ENCODE measurements at places on chromosomes 4 and X. TPM values are rescaled to one million over a fixed set of nuclear protein-coding genes. Genes with fewer than 3 reads are reported as not detected.

DNA sequence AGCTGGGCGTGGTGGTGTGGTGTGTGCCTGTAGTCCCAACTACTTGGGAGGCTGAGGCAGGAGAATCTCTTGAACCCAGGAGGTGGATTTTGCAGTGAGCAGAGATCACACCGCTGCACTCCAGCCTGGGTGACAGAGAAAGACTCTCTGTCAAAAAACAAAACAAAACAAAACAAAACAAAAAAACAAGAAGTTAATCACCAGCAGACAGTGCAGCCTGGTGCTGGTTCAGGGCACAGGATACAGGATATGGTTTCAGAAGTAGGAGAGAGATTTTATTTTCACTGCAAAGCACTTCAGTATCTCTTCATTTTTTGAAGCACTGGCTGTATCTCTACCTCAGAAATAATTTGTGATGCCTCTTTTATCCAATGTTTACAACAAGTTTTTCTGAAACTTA is 1222.9 kb upstream of the PRKX start:
- DNase-seq = no peak

GRCh38 chr4:20901851-20902250 is 201.6 kb downstream of the PACRGL start:
- no peak for DNase-seq

The KLF3 gene
- total RNA-seq = 20.6 TPM

GRCh38 chr4:163215896-163216295 is 49.2 kb upstream of the NAF1 start:
- no peak for DNase-seq

DNA sequence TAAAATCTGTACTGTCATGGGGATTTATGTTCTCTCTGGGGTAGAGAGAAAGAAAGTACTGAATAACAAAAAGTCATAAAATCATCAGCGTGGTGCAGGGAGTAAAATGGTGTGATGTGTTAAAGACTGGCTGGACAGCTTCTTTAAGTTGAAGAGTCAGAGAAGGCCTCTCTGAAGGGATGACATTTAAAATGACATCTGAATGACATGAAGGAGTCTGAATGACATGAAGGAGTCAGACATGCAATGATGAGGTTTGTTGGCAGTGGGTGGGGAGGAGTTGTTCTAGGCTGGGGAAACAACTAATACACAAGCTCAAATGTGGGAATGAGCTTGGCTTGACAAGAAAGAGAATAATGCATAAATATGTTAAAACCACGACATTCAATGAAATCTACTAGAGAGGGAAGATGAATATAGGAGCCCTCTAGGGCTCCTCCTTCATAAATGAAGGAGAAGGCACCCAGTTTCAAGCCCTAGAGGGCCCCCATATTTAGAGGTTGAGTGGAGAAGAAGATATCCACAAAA is 63.9 kb upstream of the KIT start:
- no peak for DNase-seq

GRCh38 chrX:37921758-37922157 is 74.4 kb upstream of the DYNLT3 start:
- no peak for DNase-seq

The HERC5 gene
- total RNA-seq = 3.7 TPM

The PNCK gene
- 14.6 TPM for total RNA-seq

GRCh38 chr4:174047363-174047762 is 236.1 kb downstream of the FBXO8 start:
- DNase-seq = no peak

DNA sequence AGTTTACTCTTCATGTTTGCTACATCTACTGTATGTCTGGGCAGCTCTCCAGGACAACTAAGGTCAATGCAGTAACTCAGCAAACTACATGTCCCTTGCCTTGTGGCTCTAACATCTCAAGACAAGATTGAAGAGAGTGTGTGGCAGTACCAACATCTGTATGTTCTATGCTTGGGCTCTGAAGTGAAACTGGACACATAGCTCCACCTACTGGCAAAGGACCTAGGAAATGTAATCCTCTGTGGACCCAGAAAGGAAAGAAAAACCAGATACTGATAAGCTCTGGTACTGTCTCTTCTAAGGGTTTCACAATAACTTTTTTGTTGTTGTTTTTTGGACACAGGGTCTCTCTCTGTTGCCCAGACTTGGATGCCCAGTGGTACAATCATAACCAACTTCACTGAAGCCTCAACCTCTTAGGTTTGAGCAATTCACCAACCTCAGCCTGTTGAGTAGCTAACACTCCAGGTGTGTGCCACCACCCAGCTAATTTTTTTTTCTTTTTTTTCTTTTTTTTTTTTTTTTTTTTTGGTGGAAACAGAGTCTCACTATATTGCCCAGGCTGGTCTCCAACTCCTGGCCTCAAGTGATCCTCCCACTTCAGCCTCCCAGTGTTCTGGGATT is 64.1 kb downstream of the QDPR start:
- no peak for DNase-seq

The NELFA gene
- 12.4 TPM for total RNA-seq

GRCh38 chrX:118346258-118347094 is 570 bp downstream of the WDR44 start:
- DNase-seq = peak; percentile 55

The GAGE12F gene
- not detected for total RNA-seq

DNA sequence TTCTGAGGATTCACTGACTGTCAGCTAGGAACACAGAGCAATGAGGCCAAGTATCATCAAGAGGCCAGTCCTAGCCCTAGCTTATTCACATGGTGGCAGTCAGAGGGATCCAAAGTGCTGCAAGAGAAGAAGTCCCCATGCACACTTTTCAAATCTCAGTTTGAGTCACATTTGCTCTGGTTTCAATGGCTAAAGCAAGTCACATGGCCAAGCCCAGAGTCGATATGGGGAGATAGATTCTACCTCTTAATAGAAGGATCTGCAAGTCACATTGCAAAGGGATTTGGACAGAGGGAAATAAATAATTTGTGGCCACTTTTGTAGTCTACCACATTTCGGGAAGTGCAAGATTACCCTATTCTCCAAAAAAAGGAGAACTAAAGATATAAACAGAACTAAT is 3.7 kb upstream of the LCORL start:
- no peak for DNase-seq

DNA sequence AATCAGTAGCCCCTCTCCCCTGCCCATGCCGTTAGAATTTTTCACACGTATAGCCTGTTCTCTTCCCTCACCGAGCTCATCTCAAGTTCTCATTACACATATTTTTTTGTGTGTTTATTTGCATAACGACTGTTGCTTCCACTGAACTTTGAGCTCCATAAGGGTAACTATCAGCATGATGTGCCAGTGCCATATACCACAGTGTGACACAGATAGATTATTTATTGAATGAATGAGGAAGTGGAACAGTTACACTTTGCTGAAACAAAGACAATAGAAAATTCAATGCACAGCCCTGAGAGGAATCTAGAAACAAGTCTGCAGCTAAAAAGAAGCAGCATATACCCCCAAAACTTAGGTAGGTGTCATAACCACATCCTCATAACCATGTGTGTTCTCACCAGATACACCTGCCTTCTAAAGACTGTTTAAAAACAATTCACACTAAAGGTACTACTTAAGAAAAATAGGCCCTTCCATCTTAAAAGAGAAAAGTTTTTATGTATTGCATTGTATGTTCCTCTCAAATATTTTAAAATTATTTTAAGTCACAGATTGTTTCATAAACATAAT is 389.9 kb downstream of the PACRGL start:
- DNase-seq = no peak

DNA sequence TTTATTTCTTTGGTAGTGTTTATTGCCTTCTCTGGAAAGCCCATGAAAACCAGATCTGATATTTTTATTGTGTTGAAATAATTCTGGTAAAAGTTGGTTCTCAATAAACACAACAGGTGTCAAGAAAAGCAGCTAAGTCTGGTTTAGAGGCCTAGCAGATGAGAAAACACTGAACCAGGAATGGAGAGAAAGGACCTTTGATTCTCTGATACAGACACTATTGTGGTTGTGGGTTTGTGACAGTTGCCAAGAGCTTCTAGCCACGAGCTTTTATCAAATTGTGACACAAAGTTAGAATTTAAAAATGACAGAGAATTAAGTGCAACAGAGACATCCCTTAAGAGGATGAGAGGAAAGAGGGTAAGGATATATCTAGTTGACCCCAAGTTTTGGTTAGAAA is 42.6 kb downstream of the DDIT4L start:
- DNase-seq = no peak

- no peak for DNase-seq
Measured at GRCh38 chr4:113335746-113336145, 286.3 kb downstream of the ANK2 start.

DNA sequence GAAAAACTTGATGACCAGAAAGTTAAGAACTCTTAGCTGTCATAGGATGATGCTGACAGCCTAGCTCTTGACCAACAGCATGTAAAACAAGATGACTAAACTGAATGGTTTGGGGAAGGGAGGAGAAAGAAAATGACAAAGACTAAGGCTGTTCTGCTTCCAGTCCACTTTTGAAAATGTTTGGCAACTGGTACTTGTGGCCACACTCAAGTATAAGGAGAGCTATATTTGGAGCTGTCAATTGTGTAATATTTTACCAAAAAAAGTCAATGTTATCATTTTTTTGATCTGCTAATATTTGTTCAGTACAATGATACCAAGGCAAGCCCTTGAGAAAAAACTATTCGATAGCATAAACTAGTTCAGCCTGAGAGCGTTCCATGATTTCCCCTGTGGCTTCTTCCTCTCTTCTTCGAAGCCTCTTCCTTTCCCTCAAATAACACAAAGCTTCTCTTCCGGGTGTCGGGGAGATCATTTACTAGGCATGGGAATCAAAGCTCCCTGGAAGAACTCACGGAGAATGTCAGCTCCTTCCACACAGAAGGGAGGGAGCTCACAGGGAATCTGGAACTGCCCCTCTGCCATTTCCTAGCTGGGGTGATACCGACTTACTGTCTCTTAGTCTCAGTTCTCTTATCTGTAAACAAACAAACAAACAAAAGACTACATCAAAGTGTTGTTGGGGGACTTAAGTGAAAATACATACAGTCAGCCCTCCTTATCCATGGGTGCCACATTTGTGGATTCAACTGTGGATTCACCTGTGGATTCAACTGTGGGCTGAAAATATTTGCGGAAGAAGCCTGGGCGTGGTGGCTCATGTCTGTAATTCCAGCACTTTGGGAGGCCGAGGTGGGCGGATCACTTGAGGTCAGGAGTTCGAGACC is 82.6 kb downstream of the SCD5 start:
- DNase-seq = no peak

GRCh38 chr4:88526221-88526815 is 2.7 kb upstream of the PYURF start:
- DNase-seq = no peak

GRCh38 chr4:183632689-183633088 is 26.3 kb downstream of the RWDD4 start:
- DNase-seq = no peak

GRCh38 chrX:154063234-154063633 is 34.3 kb downstream of the MECP2 start:
- no peak for DNase-seq

All from left cardiac atrium (tissue), 4 donors.